GM06990 (cell line): ENCODE measurements at places on chromosomes 3 and 15.

DNA sequence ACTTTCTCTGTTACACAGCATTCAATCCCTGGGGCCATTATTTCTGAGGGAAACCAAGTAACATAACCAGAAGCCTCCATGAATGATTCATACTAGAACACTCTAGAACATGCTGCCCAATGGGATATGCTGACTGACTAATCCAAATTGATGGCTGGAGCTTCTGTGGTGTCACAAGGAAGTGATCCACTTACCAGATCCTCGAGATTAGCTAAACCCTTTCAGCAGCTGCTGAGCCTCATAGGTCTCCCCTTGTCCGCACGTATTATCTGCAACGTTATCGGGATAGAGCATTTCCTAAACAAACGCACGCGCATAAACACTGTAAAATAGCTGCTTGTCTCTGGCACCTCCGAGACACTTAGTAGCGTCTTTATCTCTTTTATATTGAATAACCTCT is 61.2 kb upstream of the PROK2 start:
- no peak for DNase-seq

DNA sequence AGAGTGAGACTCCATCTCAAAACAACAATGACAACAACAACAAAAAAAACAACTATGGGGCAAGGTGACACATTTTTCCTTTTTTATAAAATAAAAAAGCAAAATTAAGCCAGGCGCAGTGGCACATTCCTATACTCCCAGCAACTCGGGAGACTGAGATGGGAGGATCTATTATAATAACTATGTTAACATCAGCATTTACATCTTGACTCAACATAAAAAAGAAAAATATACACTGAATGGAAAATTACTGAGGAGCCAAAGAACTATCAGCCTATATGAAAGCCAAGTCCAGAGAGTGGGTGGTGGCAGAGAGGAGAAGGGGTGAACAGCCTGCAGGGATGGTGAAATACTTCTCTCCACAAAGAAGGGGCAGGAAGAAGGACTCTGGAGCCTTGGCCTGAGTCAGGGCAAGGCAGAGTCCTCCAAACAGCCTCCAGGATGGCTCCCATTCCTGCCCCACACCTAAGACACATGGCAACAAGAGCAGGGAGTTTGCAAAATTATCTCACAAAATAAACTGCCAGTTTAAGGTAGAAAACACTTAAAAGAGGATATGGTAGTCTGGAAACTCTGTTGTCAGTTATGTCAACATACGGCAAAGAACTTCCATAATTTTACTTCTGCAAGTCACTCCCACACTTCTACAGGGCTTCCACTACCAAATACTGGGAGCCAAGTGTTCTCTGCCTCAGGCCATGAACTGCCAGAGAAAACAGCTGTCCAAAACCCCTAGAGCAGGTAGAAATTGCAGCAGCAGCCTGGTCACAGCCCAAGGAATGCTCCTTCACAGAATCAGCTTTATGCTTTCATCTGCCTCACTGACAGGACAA is 25.9 kb downstream of the HSPBAP1 start:
- DNase-seq: no peak

- no peak for DNase-seq
Observed at GRCh38 chr15:90685591-90686434, 31.3 kb upstream of the BLM start.

DNA sequence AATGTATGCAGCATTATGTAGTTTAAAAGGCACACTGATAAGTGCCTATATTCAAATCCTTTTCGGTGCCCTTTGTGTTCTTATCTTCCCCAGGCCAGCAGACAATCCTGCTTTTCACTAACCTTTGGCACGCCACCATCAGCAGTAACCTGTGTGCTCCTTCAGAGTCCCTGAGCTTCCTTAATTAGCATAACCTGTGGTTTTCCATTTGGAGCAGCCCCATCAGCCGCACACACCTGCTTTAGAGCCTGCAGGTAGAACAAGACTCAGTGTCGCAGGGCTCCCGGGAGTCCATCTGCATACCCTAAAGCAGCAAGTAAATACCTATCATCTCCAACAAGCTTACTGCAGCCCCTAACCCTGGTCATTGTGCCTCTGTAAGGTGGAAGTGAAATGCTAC is 755.1 kb downstream of the ROBO2 start:
- DNase-seq: no peak

DNA sequence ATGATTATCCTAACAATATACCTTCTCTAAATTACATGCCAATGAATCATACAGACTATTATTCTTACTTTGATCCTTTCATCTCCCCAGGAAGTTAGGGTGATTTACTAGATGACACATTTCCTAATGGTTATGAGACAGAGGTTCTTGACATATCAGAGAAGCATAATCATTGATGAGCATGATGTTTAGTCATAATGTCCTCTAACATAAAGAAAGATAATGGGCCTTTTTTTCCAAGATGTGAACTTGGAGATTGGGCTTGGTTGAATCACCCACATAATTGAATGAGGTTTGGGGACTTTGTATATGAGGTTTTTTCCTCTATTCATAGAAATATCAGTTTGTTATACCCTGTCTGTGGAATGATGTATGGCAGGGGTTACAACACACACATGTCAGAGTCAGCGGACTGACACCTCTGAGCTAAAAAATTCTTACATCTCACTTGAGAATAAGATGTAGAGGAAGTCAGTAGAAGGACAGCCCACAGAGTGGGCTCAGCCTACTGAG is 69.7 kb upstream of the DCBLD2 start:
- DNase-seq: no peak

DNA sequence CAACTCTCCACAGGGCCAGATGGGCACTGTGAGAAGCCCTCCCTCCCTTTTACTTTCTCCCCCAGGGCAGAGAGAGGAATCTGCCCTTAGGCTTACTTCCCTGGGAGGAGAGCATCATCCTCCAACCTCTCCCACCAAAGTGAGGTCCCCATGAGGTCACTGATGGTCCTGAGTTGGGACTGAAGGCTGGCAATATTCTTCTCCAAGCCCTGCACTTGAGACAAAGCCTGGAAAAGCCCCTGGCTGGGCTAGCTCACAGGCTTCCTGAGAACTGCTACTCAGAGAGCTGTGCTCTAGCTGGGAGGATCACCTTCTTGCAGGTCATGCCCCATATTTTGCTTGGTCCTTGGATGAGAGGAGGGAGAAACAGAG is 110.0 kb upstream of the MEF2A start:
- no peak for DNase-seq

DNA sequence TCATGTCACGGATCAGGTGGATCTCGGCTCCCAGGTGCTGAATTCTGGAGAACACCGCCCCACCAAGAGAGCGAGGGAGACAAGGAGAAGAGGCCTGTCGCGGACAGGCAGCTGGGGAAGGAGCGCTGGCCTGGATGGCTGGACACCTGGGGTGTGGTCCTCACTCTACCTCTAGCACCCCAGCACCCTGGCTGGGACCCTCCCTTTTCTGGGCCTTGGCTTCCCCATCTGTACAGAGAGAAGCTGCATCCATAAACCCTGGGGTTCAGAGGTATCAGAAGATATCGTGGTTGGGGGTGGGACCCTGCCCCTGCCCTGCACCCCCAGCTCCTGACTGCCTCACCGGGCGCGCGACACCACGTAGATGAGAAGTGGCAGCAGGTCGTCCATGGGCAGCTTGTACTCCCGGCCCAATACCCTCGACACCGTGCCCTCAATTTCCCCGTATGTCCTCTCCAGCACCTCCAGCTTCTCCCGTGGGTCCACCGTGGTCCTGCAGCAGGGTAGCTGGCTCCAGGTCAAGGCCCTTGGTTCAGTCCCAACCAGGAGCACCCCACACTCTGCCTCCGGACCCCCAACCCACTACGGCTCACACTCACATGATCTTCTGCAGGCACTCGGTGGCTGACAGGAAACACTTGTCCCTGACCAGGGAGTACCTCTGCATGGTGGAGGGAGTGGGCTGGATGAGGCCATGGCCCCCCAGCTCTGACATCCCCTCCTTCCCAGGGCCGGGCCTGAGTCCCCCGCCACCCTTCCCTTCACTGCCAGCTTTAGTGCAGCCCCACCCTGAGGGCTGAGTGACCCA is 21.7 kb downstream of the ALS2CL start:
- DNase-seq: no peak

DNA sequence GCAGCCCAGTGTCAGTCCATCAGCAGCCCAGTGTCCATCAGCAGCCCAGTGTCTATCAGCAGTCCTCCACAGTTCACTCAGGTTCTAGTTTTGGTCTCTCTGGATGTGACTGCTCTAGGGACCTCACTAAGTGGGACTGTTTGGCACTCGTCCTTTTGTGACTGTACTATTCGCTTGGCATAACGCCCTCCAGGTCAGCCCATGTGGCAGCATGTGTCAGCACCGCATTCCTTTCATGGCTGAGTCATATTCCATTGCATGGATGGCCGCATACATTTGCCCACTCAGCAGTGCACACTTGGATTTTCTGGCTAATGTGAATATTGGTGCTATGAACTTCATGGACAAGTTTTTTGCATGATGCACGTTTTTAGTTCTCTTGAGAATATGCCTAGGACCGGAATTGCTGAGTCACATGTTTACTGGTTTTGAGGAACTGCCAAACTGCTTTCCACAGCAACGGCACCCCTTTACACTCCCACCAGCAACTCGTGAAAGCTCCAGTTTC is 16.4 kb downstream of the CHST13 start:
- no peak for DNase-seq

DNA sequence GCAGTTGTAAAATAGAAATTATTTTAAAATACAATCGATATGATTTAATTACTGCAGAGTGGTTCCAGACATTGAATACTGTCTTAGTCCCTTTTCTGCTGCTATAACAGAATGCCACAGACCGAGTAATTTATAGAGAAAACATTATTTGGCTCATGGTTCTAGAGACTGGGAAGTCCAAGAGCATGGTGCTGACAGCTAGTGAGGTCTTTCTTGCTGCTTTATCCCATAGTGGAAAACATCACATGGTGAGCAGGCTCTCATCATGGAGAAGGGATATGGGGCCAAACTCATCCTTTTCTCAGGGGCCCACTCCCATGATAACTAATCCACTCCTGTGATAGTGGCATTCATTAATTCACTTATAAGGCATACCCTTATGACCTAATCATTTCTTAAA is 120.0 kb upstream of the TBL1XR1 start:
- no peak for DNase-seq

GRCh38 chr3:13234666-13235065 is 161.4 kb upstream of the IQSEC1 start:
- no peak for DNase-seq

- DNase-seq: no peak
Observed at GRCh38 chr3:172155897-172156585, 116.7 kb downstream of the FNDC3B start.

- DNase-seq: no peak
Observed at GRCh38 chr15:74958320-74958907, 1.8 kb upstream of the RPP25 start.

GRCh38 chr3:28846971-28847478 is 433.8 kb upstream of the RBMS3 start:
- no peak for DNase-seq

- DNase-seq: no peak
Observed at GRCh38 chr3:176861137-176861536, 336.1 kb downstream of the TBL1XR1 start.

DNA sequence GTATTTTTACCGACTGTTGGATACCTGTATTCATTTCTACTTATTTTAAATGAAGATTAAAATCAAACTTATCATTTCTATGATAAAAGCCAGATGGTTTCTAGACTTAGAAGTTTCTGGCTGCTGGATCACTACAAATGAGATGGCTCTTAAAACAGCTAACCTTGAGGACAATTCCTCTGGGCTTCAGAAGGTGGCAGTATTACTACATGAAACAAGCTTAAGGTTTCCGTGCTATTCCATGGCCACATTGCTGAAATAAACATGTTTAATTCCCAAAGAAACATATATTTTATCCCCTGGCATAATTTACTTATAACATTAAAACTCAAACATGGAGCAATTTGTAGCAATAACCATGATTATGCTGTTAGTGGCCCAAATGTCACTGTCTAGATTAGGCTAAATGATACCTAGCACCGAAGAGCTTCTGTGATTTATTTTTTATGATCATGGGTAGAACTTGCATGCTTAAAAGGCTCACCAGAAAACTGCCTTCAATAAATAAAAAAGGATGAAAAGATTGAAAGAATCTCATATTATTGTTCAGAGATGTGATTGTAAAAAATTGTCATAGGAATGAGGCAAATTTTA is 204.0 kb upstream of the NANOGP8 start:
- DNase-seq: no peak

DNA sequence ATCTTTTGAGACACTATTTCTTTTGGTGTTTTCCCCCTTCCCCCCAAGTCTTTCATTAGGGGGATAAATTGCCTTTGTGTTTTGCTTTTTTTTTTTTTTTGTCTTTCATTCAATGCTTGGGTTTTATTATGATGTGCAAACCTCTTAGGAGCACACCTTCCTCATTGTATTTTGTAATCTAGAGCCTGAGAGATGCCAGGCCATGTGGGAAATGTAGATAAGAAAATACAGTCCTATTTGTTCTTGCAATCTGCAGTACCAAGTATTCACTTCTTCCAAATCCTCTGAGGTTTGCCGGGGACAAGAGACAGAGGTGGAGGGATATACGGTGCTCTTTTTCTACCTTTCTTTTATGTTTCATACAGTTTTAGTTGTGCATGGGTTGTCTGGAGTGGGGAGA is 66.7 kb downstream of the LARS2 start:
- DNase-seq: no peak

DNA sequence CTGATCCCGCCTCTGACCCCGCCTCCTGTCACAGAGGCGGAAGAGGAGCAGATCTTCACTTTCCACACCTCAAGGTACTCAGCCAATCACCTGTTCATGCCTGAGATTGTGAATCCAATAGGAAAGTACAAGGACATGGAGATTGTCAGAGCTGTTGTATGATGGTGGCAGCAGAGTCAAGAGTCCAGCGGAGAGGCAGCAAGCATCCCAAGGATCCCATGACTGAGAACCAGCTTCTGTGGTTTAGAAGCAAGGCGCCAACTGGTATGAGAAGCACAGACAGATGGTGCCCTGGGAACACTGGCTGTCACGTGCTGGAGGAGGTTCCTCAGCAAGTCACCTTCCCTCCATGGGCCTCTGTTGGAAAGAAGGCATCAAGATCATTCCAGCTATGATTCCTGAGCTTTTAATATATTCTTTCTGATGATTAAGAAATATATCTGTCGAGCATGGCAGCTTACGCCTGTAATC is 93.9 kb downstream of the CPN2 start:
- DNase-seq: no peak
